ENCODE measurements at places on chromosomes 16 and 17.

DNA sequence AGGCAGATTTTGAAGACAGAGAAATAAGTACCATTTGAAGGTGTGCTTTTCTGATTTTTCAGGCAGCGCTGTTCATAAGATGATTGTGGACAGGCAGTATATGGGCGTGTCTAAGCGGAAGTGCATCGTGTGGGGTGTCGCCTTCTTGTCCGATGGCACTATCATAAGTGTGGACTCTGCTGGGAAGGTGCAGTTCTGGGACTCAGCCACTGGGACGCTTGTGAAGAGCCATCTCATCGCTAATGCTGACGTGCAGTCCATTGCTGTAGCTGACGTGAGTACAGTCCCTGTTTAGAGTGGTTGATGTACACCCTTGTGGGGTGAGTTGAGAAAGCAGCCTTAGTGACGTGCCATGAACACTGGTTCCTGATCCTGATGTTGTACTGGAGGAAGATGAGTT is 10.7 kb downstream of the UTP4 start:
- DNase-seq: no peak

DNA sequence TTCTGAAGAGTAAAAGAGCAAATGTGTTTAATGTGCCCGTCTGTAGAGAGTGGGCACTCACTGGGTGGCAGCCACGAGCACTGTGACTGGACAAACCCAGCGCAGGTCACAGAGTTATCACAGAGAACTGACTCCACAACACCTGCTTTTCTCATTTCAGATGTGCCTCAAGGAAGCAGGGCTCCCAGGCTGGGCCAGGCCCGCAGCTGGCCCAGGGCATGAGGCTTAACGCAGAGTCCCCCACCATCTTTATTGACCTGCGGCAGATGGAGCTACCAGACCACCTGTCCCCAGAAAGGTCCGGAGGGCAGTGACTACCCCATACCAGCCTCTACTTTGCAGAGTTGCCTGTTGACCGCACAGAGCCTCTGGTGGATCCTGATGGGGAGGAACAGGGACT is 11.9 kb downstream of the DNAAF8 start:
- DNase-seq: no peak

- no peak for DNase-seq
Observed at GRCh38 chr16:87956098-87956364, 4.8 kb downstream of the BANP start.

- DNase-seq: no peak
Observed at GRCh38 chr17:2789700-2790099, 6.5 kb upstream of the RAP1GAP2 start.

GRCh38 chr17:59154292-59154720 is 680 bp downstream of the SKA2 start:
- DNase-seq: peak; percentile 31

- peak; percentile 76 for DNase-seq
Observed at GRCh38 chr16:566475-567372, at the start of gene NHLRC4. TSS of gene NHLRC4 (plus strand) at chr16:567005. CDS start at chr16:568048, 1,043 bp downstream.

- peak; percentile 91 for DNase-seq
Observed at GRCh38 chr16:75238132-75238852, 13.1 kb downstream of the BCAR1 start.

GRCh38 chr16:14286368-14287230 is 215.5 kb downstream of the MRTFB start:
- DNase-seq: no peak

DNA sequence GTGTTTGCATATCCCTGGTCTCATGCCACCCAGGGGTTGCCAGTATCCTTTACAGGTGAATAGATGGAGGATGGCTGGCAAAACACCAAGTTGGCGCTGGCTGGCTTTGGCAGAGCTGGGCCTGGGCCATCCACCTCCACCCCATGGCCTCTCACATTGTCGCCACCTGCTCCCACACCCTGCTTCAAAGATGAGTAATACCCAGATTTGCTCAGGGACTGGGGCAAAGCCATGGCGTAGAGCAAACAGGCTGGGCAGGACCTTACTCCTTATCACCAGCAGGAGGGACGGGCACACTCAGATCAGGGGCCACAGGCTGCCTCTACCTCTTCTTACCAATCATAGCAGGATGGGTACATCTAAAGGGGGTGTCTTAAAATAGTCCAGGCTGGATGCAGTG is 24.3 kb downstream of the PLA2G10 start:
- peak; percentile 21 for DNase-seq

- no peak for DNase-seq
Observed at GRCh38 chr17:59492091-59492451, 73.3 kb upstream of the DHX40 start.

GRCh38 chr16:54927125-54928015 is 3.3 kb upstream of the IRX5 start:
- DNase-seq: no peak

DNA sequence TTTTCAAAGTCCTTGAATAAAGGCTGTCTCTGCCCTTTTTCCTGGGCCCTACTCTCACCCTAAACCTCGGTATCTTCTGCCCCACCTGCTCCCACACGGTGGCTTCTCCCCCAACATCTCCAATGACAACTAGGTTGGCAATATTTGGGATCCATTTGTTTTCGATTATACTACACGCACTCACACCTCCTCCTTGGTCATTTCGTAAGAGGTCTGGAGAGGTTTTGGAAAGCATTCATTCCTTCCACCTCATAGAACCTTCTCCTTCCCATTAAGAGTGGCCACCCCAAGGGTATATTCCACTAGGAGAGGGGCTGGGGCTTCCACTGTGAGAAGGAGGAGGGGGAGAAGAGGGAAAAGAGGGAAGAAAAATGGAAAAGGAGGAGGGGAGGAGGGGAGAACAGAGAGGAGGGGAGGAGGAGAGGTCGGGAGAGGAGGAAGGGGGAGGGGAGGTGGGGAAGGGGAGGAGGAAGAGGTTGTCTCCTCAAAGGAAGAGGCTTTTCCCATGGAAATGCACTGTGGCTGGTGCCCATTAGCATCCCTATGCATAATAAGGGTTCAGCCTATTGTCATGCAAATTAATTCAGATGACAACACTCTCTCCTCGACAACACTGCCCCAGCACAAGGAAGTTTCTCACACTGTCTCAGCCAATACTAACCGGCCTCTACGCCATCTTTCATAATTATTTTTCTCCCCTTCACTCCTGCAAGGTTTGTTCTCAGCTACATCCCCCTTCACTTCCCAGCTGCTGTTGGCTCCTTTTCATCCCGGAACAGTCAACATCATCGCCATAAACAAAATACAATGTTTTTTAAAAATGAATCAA is 30.0 kb downstream of the SOX9 start:
- DNase-seq: no peak

DNA sequence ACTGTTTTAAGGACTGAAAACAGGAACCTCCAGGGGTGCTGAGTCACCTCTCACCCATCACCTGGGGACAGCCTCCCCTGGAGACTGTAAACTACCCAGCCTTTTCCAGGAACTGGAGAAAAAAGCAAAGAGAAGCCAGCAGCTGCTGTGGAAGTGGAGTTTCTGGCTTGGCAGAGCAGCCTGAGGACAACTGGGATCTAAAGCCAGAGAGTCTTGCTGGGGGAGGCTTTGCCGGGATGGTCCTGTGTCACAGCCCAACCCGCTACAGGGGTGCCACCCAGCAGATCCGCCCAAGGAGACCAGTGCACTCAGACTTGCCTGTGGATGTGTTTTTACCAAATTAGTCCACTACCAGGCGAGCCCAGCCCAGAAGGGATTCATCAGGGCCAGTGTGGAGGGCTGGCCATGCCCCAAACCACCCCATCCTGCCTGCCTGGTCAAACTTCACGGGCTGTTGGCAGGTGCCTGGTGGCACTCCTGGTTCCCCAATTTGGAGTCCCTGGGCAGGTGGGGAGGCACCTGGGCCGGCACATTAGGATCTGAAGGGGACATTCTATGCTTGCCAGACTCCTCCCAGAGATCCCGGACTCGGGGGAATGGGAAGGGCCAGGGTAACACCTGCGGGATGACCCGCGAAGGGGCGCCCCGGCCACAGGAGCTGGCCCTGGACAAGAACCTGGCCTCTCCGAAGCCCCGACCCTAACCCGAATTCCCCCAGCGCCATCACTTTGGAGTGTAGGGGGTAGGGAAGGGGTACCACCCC is 771 bp downstream of the MSRB1 start:
- no peak for DNase-seq

GRCh38 chr16:82957212-82957611 is 330.4 kb downstream of the CDH13 start:
- no peak for DNase-seq

DNA sequence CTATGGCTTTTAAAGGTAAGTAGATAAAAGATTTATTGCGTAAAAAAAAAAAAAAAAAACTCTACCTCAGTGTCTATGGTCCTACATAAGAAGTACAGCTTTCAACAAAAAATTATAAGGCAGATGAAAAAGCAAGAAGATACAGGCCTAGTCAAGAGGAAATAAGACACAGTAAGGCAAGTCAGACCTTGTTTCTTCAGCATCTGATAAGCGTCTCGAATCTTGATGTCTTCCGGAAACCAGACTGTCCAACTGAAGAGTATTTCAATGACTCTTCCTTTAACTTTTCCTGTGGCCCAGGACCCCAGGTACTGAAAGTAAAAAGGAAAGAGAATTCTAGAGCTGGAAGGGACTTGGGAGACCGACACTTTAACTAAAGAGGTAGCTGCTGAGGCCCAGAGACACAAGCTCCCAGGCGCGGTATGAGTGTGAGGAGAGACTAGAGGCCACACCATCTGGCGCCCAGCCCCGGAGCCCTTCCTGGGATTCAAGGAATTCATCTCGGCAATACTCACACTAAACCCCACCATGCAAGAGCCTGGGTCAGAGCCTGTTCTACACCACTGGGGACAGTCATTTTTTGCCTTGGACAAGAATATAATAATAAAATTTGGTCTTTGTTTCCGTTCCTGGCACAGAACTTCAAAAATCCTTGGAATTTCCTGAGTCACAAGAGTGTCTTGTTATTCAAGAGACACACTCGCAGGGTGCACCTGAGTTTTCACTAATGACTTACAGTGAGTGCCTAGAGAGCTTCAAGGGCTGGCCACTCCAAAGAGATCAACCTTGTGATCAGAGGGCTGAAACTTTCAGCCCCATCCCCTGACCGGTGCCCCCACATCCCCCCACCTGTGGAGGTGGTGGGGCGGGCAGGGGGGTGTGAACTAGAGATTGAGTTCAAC is 18.6 kb downstream of the GGA2 start:
- no peak for DNase-seq

DNA sequence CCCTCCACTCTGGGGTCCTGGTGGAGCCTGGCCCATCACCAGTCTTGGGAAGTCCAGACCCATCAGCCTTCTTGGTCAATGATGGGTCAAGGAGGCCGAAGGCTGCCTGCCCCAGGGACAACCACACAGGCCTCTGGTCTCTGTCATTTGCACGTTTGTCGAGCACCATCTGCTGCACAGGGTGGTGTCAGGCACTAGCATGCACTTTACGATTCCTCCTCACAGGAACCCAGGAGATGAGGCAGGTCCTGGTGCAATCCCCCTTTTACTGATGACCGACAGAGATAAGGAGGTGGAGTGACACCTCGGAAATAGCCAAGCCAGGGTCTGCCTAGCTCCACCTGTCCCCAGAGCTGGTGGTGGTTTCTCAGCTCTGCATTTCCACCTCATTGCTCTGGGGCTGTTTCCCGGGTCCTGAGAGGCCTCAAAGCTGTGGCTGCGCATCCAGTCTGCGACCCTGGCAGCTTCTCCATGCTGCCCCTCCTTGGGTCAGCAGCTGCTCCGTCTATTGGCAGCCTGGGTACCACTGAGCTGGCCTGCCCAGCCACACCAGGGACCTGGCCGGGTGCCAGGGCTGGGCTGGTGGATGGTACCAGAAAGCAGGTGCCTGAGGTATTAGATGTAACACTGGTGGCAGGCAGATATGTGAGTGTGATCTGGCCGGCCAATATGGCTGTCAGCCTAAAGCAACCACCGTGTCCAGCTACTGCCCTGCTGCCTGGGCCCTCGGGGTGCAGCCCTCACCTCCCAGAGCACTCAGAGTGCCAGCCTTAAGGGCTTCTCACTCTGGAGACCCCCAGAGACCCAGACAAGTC is 10.0 kb downstream of the MMP15 start:
- no peak for DNase-seq

DNA sequence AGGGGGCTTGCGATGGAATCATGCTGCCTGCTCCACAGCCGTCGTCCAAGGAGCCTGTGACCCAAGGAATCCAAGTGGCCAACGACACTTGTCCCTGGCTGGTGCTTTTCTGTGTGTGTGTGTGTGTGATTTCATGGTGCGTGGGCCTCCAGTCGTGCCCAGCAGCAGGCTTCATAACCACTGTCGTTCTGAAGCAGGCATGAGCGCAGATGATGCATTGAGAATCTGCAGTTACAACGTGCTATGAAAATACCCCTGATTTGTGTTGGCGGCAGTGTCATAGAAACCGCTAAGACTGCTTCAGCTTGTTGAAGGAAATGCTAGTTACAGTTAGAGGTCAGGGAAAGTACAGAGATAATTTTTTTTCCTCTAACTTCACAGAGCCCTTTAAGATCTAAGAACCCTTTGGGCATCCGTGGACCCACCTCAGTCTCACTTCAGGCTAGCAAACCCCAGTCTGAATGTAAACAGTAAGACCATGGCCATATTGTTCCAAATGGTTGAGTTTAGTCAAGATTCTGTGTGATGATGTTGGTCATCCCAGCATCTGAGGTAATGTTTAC is 15.6 kb downstream of the C16orf90 start:
- DNase-seq: no peak

GRCh38 chr16:25012525-25012991 is 2.6 kb downstream of the ARHGAP17 start:
- DNase-seq: no peak

GRCh38 chr16:10485698-10486382 is 94.6 kb downstream of the EMP2 start:
- no peak for DNase-seq

DNA sequence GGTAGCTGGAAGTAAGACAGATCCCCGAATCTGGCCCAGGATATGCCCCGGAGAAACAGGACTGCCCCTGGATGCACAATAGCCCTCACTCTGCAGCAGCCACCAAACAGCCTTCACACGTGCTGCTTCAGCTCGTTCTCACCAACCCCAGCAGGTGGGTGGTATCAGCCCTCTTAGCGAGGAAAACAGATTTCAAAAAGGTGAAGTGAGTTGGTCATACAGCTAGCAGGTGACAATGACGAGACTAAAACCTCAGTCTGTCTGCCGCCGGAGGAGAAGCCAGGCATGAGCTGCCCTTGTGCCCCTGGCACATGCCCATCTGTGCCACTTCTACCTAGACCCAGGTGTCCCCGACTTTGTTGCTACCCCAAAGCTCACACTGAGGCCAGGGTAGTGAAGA is 92.4 kb downstream of the YPEL2 start:
- DNase-seq: no peak

DNA sequence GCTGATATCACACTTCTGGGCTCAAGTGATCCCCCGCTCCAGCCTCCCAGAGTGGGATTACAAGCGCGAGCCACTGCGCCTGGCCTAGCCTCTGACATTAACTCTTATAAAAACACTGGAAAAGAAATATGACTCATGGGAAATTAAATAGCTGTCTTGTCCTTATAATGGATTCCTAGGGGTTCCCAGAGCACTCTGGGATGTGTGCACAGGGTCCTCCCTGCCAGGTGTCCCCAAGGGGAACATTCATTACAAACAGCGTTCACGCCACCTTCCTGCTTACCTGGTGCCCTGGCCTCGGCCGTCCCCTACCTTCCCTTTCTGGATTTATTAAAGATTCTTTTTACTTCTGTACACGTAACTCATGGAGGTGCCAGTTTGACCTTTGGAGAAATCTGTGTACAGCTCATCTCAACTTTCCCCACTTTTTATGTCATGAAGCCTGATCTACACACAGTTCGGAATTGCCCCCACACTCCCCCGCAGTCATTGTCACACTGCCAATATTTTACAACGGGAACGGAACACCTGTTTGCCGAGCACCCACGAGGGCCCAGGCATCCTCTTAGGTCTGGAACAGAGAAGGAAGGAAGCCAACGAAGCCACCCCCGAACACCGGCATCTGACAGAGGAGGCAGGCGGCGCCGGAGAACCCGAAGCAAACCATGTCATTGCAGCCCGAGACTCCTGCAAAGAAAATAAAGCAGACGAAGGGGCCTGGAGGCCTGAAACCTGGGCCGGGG is 39.7 kb upstream of the MEAK7 start:
- DNase-seq: no peak

All from uterus (tissue), 4 donors.